ENCODE measurements at places on chromosomes 6 and 20. TPM values are rescaled to one million over a fixed set of nuclear protein-coding genes. Genes with fewer than 3 reads are reported as not detected.
A peak's percentile ranks its signal among the peaks of the same experiment; 100 is the strongest.

DNA sequence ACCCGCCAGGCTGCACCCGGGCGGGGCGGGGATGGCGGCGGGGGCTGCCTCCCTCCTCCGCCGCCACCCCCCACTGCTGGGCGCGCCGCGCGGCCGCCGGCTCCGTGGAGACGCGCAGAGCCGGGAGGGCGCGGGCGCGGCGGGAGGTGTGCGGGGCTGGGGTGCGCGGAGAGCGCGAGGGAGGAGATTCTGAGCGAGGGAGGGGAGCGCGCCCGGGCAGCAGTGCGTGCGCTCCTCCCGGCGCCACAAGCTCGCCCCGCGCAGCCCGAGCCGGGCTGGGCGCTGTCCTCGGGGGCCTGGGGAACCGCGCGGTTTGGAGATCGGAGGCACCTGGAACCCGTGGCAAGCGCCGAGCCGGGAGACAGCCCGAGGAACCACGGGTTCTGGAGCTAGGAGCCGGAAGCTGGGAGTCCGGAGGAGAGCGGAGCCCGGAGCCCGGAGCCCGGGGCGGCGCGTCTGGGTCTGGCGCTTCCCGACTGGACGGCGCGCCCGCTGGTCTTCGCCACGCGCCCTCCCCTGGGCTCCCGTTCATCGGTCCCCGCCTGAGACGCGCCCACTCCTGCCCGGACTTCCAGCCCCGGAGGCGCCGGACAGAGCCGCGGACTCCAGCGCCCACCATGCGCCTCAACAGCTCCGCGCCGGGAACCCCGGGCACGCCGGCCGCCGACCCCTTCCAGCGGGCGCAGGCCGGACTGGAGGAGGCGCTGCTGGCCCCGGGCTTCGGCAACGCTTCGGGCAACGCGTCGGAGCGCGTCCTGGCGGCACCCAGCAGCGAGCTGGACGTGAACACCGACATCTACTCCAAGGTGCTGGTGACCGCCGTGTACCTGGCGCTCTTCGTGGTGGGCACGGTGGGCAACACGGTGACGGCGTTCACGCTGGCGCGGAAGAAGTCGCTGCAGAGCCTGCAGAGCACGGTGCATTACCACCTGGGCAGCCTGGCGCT lies at the start of gene NTSR1:
NTSR1 (plus strand) TSS at position 246 of the 946 bp plus-strand sequence; CDS start at position 618, 372 bp downstream.
- DNase-seq: peak; percentile 69

- peak; percentile 75 for DNase-seq
Observed at GRCh38 chr6:90160013-90160412, 136.6 kb downstream of the BACH2 start.

DNA sequence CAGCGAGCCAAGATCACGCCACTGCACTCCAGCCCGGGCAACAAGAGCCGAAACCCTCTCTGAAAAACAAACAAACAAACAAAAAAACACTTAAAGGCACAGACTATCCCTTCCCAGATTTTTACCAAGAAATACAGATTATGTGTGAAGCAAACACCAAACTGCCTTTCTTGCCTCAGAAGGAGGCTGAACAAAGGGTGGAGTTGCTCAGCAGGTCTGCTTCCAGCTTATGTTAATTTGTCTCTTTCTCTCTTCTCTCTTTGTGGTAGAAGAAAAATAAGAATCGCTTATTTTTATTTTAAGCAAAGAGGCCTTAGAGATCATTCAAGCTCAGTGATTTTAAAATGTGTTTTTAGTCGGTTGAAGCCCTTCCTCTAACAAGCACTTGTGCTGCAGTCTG lies 14.2 kb downstream of the TUBB2A start:
- DNase-seq: no peak

GRCh38 chr6:79377888-79378348 lies 143.4 kb upstream of the HMGN3 start:
- no peak for DNase-seq

DNA sequence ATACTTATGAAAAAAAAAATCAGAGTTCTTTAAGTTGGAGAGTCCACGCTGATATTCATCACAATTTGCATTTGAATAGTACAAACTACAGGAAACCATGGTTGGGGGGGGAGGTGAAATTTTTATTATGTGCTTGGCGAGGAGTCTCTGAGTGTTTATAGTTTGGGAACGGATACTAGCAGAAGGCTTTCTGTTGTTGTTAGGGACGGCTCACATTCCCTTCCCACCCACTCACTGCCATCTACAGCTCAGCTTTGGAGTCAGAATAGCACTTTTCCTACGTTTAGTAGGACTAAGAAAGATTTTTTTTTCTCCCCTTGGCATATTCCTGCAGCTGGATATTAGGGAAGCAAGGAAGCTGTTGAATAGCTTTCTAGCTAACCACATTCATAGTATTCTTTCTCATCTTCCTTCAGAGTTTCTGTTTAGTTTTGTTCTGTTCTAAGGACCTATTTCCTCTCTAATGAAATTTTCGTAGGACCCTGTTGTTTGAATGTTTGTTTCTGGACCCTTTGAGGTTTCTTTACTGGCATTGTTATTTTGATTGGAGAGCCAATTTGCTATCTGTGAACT lies 235.1 kb upstream of the ZNF217 start:
- peak; percentile 98 for DNase-seq

DNA sequence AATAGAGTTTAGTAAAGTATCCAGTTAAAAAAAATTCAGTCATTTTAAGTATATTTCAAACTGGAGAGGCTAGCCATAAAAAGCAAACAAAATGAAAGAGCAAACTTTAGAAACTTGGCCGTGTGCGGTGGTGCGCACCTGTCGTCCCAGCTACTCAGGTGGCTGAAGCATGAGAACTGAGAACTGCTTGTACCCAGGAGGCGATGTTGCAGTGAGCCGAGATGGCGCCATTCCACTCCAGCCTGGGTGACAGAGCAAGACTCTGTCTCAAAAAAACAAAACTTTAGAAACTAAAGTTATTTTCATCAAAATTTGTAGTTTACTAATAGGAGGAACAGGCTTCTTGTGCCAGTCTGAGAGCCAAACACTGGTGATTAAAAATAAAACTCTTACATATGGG lies 100.2 kb upstream of the POPDC3 start:
- no peak for DNase-seq

Gene RAD21L1
- not detected for total RNA-seq

- DNase-seq: no peak
Observed at GRCh38 chr6:161711515-161711914, 437.7 kb upstream of the AGPAT4 start.

Gene NELFCD
- total RNA-seq: 164 TPM

Gene ANGPT4
- not detected for total RNA-seq

- DNase-seq: peak; percentile 65
Observed at GRCh38 chr20:37880726-37881591, 22.0 kb upstream of the VSTM2L start.

DNA sequence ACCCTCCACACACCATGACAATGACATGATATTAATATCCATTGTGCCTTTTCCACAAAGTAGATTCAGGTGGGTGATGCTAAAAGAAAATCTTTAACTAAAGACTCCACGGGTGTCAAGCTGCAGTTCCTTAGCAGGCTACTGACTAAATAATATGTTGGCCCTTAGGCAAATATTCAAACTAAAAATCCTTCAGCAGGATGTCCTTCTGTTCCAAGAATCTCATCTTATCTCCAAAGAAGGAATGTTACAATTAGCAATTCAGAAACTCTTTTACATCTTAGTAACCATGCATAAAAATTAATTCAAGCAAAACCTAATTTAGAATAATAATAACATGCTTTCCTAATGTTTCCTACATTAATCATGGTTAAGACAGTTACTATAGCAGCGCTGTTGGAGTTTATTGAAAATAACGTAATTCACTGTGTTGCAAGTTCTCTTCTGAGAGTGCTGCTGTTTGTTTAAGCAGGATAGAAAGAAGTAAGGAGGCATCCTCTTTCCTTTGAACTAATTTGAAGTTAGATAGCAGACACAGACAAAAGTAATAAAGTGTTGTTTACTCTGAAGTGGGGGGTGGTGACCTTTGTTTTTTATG lies 414.8 kb upstream of the CDH4 start:
- DNase-seq: peak; percentile 7

GRCh38 chr6:154548130-154548830 lies 37.8 kb upstream of the CNKSR3 start:
- no peak for DNase-seq

- DNase-seq: no peak
Observed at GRCh38 chr20:33746325-33746998, 14.7 kb downstream of the ZNF341 start.

Gene CST4
- not detected for total RNA-seq

GRCh38 chr20:44576297-44576696 lies 6.1 kb upstream of the PKIG start:
- peak; percentile 72 for DNase-seq

DNA sequence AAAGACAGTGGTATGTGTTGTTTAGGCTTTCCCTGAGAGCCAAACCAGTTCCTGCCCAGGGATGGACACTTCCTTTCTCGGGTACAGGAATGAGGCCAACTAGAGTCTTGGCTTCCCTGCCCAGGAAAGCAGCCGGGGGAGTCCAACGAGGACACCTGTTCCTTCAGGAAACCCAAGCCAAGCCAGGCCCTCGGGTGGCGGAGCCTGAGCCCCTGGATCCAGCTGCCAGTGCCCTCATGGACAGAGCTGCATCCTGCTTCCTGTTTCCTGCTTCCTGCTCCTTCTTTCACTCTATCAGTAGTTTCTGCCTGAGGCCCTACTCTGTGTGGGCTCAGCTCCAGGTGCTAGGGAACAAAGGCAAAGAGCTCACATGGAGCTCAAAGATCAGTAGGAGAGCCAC lies 7.9 kb upstream of the SIRPA start:
- DNase-seq: no peak

DNA sequence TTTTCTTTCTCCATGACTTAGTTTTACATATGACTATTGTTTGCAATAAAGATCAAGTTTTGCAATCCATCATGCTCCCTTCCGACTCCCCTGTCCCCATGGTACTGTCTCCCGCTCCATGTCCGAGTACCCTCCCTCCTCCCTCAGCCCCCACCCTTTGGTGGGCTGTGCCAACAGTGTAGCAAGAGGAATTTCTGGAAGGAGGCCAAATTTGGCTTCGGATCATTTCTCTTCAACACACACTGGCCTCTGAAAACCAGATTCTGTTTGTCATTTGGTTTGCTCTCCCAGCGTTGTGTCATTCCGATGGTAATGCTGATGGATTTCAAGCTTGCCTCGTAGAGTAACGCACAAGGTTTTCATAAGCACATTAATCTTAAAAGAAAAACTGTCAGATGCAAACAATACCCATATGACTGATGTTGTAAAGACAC lies 22.9 kb upstream of the PAX1 start:
- peak; percentile 65 for DNase-seq

DNA sequence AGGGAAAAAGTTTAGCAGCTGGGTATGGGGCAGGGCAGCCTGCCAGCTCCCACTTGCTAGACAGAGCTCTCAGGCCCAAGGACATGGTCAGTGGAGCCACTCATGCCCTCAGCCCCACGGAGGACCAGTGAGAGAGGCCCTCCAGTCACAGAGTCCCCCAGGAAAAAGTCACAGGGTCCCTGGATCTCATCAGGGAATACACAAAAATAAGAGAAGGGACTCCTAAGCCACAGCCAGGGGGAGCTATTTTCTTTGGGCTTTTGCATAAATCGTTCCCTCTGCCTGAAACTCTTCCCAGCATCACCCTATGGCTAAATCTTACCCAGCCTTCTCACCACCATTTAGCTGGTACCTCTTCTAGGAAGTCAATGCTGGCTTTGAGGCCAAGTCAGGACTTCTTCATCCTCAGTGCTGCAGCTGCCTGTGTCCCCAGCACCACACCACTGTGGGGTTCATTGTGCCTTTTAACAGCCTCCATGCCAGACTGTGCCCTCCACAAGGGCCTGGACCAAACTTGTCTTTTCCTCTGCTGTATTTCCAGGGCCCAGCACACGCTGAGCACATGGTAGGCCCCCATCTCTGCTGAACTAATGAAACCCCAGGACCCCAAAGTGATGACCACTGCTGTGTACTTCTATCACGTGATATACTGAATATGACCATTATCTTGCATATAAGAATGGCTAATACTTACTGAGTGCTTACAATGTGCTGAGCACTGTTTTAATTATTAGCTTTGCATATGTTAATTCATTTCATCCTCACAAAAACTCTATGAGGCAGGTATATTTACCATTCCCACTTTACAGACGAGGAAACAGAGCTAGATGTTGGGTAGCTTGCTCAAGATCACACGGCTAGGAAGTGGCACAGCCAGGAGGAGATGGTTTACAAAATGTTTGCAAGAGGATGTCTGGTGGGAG lies 2.0 kb downstream of the ZNF335 start:
- DNase-seq: peak; percentile 89

DNA sequence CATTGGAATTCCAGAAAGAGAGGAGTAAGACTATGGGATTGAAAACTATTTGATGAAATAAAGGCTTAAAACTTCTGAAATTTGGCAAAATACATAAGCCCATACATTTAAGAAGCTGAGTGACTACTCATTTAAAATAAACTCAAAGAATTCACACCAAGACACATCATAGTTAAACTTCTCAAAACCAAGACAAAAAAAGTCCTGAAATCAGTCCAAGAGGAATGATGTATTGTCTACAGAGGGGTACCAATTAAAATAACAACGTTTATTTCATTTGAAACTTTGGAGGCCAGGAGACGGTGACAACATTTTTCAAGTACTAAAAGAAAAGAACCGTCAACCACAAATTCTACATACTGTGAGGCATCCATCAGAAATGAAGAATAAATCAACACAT lies 841.4 kb upstream of the MAP3K7 start:
- no peak for DNase-seq

DNA sequence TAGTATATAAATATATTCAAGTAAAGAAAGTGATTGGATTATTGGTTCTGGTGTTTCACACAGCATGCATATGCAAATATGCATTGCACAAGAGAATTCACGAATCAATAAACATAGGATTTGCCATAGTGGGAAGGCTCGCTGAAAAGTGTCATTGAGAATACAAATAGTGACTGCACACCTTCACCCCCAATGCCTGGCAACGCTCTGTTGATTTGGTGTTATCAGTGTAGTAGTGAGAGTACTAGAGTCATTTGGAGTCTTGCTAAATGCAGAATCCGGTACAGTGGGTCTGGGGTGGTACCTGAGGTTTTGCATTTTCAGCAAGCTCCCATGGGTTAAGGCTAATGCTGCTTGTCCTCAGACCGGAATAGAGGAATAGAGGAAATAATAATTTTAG lies 49.7 kb upstream of the NAA20 start:
- DNase-seq: no peak

GRCh38 chr20:8043687-8044282 lies 24.2 kb upstream of the TMX4 start:
- DNase-seq: peak; percentile 56

DNA sequence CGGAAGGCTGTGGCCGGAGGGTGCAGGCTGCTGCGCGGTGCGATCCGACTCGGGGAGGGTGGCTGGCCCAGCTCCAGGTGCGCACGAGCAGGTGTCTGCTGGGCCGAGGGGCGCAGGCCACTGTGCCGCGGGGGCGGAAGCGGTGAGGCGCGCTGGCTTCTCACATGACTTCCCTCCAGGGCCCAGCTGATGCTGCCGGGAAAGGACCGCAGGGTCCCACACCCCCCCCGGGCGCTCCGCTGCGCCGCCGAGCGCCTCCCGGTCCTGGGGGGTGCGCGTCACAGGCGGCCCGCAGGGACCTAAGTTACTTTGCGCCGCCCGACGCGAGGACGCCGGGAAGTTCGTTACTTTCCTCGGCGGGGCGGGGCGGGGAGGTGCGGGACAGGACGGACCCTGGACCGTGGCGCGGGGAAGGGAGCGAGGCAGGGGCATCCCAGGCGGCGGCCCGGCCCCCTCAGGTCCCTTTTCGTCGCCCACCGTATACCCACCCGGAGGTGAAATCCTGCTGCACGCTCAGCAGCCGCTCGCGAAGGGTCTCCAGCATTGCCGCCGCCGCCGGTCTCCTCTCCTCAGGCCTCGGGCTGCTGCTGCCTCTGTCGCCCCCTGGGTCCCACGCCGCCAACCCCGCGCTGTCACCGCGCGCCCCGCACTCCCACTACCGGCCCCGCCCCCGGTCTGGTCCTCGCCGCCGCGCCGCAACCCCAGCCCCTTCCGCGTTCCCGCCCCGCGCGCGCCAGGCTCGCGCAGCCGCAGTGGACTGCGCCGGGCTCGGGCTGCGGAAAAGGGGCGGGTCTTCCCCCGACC lies at the start of gene DTNBP1:
DTNBP1 (minus strand) TSS at position 703 of the 804 bp plus-strand sequence; CDS start at position 544, 159 bp downstream.
- peak; percentile 86 for DNase-seq
